ENCODE measurements at places on chromosomes 5 and 9. TPM values are rescaled to one million over a fixed set of nuclear protein-coding genes. Genes with fewer than 3 reads are reported as not detected.

The SLC9A3 gene
- 2.6 TPM for polyA plus RNA-seq

The SLC34A3 gene
- not detected for polyA plus RNA-seq

DNA sequence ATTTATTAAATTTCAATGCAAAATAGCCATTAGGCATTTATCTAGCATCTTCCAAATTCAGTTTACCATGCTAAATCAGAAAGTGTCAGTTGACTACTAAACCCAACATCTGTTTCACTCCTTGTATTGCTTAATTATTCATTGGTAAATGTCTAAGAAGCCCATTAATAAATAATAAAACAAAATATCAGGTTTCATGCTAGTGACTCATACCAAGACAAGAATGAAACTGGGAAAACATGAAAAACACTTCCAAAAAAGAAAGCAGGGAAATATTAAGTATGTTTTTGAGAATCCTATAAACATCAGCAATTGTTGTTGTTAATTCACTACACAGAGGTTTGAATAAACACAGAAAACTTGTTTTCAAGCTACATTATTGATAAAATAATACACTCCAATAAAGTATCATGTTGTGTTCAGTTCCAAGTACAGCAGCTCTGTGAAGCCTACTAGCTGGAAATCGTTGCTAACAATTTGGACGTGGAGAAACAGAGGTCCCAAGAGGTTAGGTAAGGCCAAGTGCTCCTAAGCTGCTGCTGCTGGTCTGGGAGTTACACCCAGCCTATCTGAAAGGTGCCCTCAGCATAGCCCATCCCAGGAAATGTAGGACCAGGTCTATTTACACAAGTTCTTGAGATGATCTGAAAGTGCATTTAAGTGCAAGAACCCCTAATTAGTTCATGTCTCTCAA lies 78.8 kb downstream of the GNAQ start:
- H3K4me3 ChIP-seq = no peak overlapping the region
- no peaks in the 10 kb centered on the region for H3K27me3 ChIP-seq
- H3K4me1 ChIP-seq = no peaks in the 10 kb centered on the region
- H3K27ac ChIP-seq = no peak overlapping the region
- H3K36me3 ChIP-seq = no peaks in the 10 kb centered on the region
- DNase-seq = no peak

GRCh38 chr5:31948006-31948405 lies 226.1 kb downstream of the GOLPH3 start:
- H3K27ac ChIP-seq = no peak overlapping the region
- H3K4me3 ChIP-seq = no peak overlapping the region
- H3K4me1 ChIP-seq = no peaks in the 10 kb centered on the region
- no peaks in the 10 kb centered on the region for H3K27me3 ChIP-seq

- no peaks in the 10 kb centered on the region for H3K4me1 ChIP-seq
- H3K27me3 ChIP-seq = no peaks in the 10 kb centered on the region
- no peaks in the 10 kb centered on the region for H3K36me3 ChIP-seq
- H3K27ac ChIP-seq = no peak overlapping the region
Measured at GRCh38 chr9:72315089-72315509, 49.9 kb downstream of the ZFAND5 start.

The SLC4A9 gene
- polyA plus RNA-seq = not detected

The CDH6 gene
- polyA plus RNA-seq = 0.01 TPM

DNA sequence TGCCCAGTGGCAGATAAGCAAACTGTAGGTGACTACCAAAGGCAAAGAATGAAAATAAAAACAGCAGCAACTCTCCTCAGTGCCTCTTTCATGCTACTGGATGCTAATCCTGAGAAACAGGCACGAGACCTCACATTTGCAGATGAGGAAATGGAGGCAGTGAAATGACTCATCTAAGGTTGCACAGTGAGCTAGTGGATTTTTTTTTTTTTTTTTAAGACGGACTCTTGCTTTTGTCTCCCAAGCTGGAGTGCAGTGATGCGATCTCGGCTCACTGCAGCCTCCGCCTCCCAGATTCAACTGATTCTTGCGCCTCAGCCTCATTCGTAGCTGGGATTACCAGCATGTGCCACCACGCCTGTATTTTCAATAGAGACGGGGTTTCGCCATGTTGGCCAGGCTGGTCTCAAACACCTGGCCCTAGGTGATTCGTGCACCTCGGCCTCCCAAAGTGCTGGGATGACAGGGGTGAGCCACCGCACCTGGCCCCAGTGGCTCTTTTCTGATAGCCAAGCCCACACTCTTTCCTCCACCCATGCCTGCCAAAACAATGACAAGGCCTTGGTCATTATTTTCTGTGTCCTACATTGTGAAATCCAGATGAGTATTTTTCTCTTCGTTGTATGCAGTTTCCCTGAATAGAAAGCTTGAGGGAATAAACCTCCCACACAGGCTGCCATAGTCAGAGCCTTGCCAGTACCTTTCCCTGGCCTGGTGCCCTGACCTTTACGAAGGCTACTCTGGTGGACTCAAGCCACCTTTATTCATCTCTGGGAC lies 19.2 kb downstream of the DOCK2 start:
- H3K4me1 ChIP-seq = peaks cover 60% of the 10 kb centered on the region
- H3K4me3 ChIP-seq = peak overlapping the region; percentile 40
- peak overlapping the region; percentile 88 for H3K27ac ChIP-seq
- H3K27me3 ChIP-seq = no peaks in the 10 kb centered on the region

- no peaks in the 10 kb centered on the region for H3K27me3 ChIP-seq
- H3K36me3 ChIP-seq = no peaks in the 10 kb centered on the region
- no peak overlapping the region for H3K4me3 ChIP-seq
- no peak for DNase-seq
- H3K4me1 ChIP-seq = no peaks in the 10 kb centered on the region
Measured at GRCh38 chr9:90198956-90199355, 443.7 kb downstream of the DIRAS2 start.

The SPINK13 gene
- not detected for polyA plus RNA-seq

DNA sequence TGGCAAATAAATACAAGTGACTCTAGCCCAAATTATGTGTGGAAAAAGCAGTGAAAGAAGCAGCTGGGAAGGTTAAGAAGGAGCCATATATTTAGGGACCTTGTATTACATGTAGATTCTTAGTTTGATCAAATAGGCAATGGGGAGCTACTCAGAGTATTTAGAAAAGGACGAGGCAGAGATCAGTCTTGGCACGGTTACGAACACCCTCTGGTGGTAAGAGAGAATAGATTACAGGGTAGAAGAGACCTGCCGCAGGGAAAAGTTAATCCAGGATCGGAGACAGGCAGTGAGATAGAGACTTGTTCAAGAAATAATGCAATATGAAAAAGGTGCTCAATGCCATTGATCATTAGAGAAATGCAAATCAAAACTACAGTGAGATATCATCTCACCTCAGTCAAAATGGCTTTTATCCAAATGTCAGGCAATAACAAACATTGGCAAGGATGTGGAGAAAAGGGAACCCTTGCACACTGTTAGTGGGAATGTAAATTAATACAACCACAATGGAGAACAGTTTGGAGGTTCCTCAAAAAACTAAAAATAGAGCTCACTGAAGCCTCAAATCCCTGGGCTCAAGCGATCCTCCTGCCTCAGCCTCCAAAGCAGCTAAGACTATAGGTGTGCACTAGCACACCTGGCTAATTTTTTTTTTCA lies 12.0 kb downstream of the INIP start:
- no peak overlapping the region for H3K4me3 ChIP-seq
- no peaks in the 10 kb centered on the region for H3K4me1 ChIP-seq
- DNase-seq = no peak

GRCh38 chr9:70480405-70480980 lies 66.0 kb upstream of the KLF9 start:
- DNase-seq = no peak
- no peak overlapping the region for H3K27ac ChIP-seq
- no peaks in the 10 kb centered on the region for H3K36me3 ChIP-seq
- no peak overlapping the region for H3K4me3 ChIP-seq
- no peaks in the 10 kb centered on the region for H3K27me3 ChIP-seq
- H3K4me1 ChIP-seq = no peaks in the 10 kb centered on the region

The TMEM232 gene
- 1.0 TPM for polyA plus RNA-seq

DNA sequence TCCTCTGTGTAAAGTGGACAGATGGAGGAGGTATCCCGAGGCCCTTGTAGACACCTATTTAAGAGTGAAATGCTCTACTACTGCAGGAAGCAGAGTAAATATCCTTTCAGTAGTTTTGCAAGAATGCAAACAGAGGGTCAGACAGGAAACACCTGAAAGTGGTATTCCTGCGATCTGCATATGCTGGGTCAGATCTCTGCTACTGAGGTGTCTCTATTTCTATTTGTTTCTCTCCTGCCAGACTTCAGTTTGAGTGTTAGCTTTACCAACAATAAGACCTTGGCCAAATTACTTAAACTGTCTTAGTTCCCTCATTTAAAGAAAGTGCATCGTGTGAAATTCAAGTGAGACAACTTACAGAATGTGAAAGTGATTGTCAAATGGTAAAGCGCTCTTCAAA lies 47.6 kb downstream of the JAKMIP2 start:
- no peaks in the 10 kb centered on the region for H3K27me3 ChIP-seq
- no peaks in the 10 kb centered on the region for H3K36me3 ChIP-seq
- H3K27ac ChIP-seq = no peak overlapping the region
- H3K4me1 ChIP-seq = no peaks in the 10 kb centered on the region
- no peak for DNase-seq

The TERT gene
- 5.6 TPM for polyA plus RNA-seq

- H3K36me3 ChIP-seq = no peaks in the 10 kb centered on the region
- no peak overlapping the region for H3K4me3 ChIP-seq
- DNase-seq = no peak
- no peak overlapping the region for H3K27ac ChIP-seq
- no peaks in the 10 kb centered on the region for H3K4me1 ChIP-seq
- no peaks in the 10 kb centered on the region for H3K27me3 ChIP-seq
Measured at GRCh38 chr5:128667152-128667551, 129.1 kb upstream of the FBN2 start.

DNA sequence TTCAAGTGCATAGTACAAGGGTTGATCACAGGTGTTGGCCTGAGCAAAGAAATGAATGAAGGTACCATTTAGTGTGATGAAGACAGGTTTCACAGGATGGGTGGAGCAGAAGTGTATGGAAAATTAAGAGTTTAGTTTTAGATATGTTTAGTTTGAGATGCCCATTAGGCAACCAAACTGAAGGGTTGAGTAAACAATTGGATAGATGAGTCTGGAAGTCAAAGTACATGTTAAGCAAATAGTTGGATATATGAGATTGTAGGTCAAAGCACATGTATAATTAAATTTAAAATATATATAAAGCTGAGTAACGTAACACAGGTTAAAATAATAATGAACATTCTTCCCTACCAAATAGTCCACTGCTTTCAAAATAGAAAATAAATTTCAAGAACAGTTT lies 237.1 kb upstream of the PCSK5 start:
- H3K27ac ChIP-seq = no peak overlapping the region
- H3K27me3 ChIP-seq = no peaks in the 10 kb centered on the region
- H3K36me3 ChIP-seq = no peaks in the 10 kb centered on the region
- DNase-seq = no peak
- H3K4me1 ChIP-seq = no peaks in the 10 kb centered on the region

DNA sequence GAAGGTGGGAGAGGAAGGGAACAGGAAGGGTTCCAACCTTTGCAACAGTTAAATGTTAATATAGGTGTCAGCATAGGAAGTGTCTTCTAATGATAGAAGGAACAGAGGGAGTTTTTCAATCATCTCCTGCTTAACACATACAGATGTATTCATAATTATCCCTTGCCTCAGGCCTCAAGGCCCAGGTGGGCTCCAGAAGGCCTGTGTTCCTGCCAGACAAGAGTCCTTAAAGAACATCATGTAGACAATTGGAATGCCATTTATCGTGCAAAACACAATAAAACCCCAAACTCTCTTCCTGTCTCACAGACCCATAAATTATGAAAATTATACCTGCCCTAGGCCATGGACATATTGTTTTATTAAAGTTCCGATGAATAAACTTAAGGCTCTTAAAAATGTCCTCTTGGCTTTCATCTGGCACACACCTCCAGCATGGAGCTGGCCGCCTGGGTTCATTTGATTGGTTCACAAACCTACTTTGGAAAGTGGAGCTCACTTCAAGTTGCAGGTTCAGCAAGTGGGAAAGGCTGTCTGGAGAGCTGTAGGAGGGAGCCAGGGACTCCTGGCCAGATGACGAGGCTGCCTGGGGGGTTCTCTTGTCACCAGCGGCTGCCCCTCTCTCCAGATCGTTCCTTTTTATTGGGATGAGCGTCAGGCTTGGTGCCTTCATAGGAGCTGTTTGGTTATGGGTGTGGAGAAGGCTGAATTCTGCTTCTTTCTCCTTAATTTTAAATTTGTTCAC lies 17.5 kb downstream of the SPRY4 start:
- H3K27me3 ChIP-seq = no peaks in the 10 kb centered on the region
- DNase-seq = no peak
- H3K36me3 ChIP-seq = no peaks in the 10 kb centered on the region

- H3K27me3 ChIP-seq = peaks cover 2% of the 10 kb centered on the region
- H3K4me3 ChIP-seq = no peak overlapping the region
- no peaks in the 10 kb centered on the region for H3K36me3 ChIP-seq
- DNase-seq = no peak
- H3K27ac ChIP-seq = no peak overlapping the region
Measured at GRCh38 chr9:109856785-109857184, 76.8 kb downstream of the PALM2AKAP2 start.

The GPX8 gene
- polyA plus RNA-seq = not detected

The TNFSF8 gene
- polyA plus RNA-seq = not detected

DNA sequence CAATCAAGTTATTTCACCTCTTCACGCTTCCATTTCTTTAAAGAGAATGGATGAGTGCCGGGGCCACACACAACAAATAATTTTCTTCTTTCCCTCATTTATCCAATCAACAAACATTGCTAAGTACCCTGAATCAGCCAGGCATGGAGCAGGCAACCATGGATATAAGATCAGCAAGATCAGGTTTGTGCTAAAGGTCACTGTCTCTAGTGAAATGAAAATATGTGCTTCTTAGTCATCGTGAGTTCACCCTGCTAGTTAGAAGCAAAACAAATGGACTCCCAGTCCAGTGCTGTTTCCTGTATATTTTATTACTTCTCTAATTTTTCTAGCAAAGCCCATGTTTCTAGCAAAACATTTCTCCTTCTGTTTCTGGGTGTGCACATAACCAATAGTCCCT lies 629.2 kb downstream of the BNC2 start:
- H3K27me3 ChIP-seq = no peaks in the 10 kb centered on the region
- H3K4me1 ChIP-seq = no peaks in the 10 kb centered on the region
- H3K36me3 ChIP-seq = no peaks in the 10 kb centered on the region
- H3K4me3 ChIP-seq = no peak overlapping the region
- no peak overlapping the region for H3K27ac ChIP-seq

The LEAP2 gene
- polyA plus RNA-seq = 2.6 TPM

- H3K27me3 ChIP-seq = no peaks in the 10 kb centered on the region
- H3K4me1 ChIP-seq = peaks cover 12% of the 10 kb centered on the region
- H3K36me3 ChIP-seq = no peaks in the 10 kb centered on the region
- DNase-seq = no peak
- H3K27ac ChIP-seq = no peak overlapping the region
Measured at GRCh38 chr5:35213608-35214007, 16.7 kb downstream of the PRLR start.

GRCh38 chr9:29625292-29625731 lies 2052.0 kb upstream of the C9orf72 start:
- DNase-seq = no peak
- no peak overlapping the region for H3K4me3 ChIP-seq
- no peaks in the 10 kb centered on the region for H3K36me3 ChIP-seq

- no peaks in the 10 kb centered on the region for H3K36me3 ChIP-seq
- no peak overlapping the region for H3K27ac ChIP-seq
Measured at GRCh38 chr5:96033116-96033515, 71.5 kb upstream of the ELL2 start.

- H3K4me3 ChIP-seq = no peak overlapping the region
- H3K27ac ChIP-seq = no peak overlapping the region
- H3K4me1 ChIP-seq = no peaks in the 10 kb centered on the region
- peaks cover 4% of the 10 kb centered on the region for H3K27me3 ChIP-seq
Measured at GRCh38 chr5:176133289-176133870, 104.8 kb upstream of the SIMC1 start.

- no peak overlapping the region for H3K4me3 ChIP-seq
- H3K4me1 ChIP-seq = no peaks in the 10 kb centered on the region
- H3K27me3 ChIP-seq = no peaks in the 10 kb centered on the region
- DNase-seq = no peak
- H3K27ac ChIP-seq = no peak overlapping the region
Measured at GRCh38 chr5:122102825-122103224, 24.8 kb upstream of the LOX start.
